ENCODE measurements at places on chromosomes 3 and 15. TPM values are rescaled to one million over a fixed set of nuclear protein-coding genes. Genes with fewer than 3 reads are reported as not detected.

DNA sequence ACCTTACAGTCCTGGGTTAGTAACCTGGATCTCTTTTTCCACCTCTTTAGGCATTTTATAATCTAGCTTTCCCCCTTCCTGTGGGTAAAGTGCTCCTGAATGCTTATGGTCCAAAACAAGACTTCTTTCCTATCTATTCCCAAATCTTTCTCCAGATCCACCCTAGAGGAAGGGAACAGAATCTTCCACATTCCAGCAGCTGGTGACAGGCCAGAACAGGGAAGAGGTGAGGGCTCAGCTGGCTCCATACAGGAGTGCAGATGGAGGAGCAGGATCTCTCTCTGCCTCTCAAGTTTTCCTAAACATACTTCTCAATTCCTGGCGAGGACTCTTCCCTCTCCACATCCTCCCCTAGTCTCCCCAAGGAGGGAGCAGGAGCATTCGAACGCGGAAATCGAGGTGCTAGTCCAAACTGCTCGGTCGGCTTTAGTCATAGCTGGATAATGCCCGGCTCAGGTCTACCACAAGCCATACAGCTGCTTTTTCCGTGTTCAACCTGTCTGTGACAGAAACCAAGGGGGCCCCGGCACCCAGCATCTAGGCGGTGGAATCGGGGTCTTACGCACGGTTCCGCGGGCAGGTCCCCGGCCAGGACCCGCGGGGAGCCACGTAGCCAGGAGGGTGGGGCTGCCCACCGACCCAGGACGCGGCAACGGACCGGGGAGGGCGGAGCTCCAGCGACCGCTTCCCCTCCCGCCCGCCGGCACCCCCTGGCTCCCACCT lies 4.0 kb downstream of the RASSF1 start:
- DNase-seq = no peak

SLC24A5 gene
- total RNA-seq = not detected

DNA sequence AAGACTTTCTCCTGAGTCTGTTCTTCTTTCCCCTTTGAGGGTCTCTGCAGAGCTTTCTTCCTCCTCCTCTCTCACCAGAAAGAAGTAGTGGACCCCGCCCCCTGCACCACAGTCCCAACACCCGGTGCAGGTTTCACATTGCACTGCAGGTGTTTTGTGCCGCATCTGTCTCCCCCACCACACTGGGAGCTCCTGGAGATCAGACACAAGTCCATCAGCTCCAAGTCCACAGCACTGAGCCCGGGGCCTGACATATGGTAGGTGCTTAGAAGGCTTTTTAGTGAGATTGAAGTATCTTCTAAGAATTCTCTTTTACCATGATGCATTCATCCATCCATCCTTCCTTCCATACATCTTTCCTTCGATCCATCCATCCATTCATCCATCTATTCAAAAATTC lies 9.8 kb downstream of the STRA6 start:
- DNase-seq = no peak

DNA sequence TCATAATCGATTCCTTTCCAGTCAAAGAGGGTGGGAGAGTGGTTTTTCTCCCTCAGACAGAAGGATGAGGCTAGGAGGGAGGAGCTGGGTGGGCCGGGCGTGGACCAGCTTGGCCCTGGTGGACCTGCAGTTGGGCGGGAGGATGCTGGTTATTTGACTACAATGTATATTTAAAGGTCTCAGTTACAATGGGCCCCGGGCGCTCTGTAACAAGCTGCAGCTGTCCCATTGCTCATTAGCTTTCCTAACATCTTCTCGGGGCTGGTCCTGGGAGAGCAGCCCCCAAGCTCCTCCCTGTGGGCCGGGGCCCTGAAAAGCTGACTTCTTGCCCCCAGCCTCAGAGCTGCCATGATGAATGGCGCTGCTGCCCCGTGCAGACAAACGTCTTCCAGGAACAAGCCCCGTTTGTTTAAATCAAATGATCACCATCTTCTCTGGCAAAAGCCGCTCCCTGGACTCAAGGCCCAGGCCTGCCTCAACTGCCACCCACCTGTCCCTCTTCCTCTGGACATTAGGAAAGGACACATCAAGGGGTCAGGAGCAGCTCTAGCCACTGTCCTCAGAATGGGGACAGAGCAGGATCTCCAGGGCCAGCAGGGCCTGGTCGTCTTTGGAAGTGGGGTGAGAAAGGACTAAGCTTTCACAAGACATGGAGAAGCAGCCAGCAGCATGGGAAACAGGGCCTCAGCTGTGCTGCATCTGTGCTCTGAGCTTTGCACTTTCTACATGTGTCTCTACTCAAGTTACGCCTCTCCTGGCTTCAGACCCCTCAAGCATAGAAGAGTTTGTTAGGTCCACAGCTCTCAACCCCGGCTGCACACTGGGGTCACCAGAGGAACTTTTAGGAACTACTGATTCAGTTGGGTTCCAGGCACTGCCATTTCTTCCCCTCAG lies 38.6 kb downstream of the MAGEF1 start:
- no peak for DNase-seq

GMPPB gene
- total RNA-seq = 38.0 TPM

GRCh38 chr15:56017920-56018319 lies 24.5 kb upstream of the NEDD4 start:
- no peak for DNase-seq

DNA sequence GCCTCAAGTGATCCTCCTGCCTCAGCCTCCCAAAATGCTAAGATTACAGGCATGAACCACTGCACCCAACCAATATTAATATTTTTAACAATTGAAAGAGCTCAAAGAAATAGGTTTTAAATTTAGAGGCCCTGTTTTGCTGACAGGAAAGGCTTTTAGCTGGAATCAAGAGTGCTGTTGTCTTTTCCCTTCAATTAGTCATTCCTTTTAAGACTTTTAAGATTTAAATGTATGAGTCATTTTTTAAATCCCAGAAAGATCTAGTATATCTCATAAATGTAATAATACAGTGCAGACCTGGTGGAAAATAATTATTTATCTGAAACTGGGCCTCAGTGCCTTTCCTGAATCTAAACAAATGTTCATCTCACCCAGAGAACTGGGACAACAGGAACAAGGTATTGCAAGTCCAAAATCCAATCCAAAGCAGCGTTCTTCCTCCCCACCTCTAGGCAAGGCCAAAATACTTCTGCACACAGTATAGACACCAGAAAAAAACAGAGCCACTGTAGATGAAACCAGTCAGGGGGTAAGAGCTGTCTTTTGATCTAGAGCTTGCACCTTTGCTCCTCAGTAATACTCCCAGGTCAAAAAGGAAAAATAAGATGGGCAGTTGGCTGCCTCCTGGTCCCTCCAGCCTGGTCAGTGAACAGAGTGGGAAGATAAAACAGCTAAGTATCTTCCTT lies 14.4 kb downstream of the AGTR1 start:
- peak; percentile 48 for DNase-seq

LINS1 gene
- total RNA-seq = 4.2 TPM

DNA sequence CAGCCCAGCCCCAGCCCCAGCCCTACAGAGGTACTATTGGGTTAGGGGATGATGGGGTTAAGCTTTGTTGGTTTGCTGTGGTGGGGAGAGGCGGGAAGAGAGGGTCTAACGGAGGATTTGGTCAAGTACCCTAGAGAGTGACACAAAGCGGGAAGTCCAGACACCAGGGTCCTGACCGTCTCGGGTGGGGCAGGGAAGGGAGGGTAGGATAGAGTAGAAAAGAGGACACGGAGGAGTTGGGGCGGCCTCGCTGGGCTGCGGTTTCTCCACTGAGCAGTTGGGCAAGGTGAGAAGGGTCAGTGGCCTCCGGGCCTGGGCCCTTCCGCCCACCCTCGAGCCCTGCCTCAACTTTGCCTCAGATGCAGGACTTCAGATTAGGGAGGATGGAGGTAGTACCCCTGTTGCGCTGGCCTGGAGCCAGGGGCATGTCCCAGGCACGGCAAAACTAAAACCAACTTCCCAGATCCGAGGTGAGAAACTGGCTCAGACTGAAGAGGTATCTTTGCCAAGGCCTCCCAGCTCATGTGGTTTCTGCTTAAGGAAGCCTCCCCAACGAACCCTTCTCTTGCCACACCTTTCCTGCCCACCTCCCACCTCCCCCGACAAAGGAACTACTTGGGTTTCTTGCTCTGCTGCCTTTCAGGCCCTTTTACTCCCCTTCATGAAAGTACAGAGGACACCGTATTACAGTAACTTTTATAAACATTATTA lies 551 bp downstream of the PML start:
- DNase-seq = peak; percentile 64

C2CD4A gene
- total RNA-seq = 0.50 TPM

- DNase-seq = no peak
These were observed 617.0 kb downstream of the PYDC2 start for GRCh38 chr3:192077795-192078497.

- no peak for DNase-seq
These were observed 4.0 kb upstream of the DZIP1L start for GRCh38 chr3:138119423-138119766.

DNA sequence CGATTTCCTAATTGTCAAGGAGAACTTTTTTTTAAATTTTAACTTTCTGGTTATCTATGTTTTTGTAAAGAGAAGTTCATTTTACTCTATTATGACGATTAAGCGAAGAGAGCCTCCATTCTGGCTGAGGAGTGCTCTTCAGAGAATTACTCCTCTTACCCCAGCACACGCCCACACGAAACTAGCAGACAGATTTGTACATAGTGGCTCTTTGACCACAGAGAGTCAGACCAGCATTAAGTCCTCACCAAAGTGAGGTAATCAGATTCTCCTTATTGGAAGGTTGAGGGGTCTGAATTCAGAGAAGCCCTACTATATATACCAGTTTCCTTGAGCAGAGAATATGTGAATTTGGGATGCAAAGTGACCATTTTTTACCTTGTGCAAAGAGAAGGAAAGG lies 204.8 kb upstream of the TSC22D2 start:
- DNase-seq = no peak

DNA sequence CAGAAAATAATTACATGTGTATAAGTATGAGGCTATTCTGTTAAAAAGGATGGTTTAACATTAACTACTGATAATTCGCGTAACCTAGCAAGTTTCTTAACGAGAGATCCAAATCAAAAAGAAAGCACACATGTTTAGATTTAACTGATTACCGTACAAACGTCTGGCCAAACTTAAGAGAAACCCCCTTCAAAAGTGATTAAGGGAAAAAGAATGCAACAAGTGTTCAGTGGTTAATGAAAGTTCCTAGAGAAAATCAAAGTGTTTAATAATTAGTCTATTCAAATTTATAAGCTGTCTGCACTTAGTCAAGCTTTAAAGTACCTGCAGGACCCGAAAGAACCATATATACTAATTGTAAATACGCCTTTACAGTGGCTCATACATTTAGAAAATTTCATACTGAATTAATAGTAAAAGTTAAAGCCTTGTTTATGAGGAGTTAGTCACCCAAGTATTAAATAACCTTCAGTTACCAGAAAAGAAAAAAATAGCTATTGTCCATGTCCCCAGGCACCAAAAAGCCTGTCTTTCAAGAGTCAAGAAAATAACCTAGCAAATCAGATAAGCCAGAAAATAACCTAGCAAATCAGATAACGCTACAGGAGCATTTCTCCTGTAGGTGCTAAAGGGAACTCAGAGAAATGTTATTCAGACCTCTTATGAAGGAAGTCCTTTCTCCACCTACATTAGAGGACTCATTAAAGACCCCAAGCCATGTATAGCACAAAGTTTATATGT lies 34.6 kb downstream of the ZNF589 start:
- no peak for DNase-seq

DNA sequence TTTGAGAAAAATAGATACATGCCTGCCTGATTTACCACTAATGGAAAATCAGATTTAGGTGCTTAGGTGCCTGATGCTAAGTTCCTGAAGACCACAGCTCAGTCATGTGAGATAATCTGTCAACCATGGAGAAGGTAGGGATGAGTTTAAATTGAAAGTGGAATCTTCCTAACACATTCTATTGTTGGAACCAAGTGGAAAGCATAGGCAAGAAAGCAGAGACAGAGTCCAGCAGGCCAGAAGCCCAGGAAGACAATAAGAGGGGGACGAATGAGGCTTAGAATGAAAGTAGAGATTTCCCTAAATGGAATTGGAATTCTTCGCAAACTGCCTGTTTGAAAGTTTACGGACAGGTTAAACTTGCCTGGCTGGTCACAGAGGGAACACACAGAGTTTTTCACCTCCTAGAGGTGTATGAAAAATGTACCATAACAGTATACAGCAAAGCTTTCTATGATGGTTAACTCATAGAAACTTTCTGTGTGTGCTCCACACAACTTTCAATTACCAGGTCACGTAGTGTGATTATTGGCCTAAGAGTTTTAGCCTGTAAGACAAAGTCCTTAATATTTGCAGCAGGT lies 453.8 kb upstream of the KCNMB2 start:
- DNase-seq = no peak

DNA sequence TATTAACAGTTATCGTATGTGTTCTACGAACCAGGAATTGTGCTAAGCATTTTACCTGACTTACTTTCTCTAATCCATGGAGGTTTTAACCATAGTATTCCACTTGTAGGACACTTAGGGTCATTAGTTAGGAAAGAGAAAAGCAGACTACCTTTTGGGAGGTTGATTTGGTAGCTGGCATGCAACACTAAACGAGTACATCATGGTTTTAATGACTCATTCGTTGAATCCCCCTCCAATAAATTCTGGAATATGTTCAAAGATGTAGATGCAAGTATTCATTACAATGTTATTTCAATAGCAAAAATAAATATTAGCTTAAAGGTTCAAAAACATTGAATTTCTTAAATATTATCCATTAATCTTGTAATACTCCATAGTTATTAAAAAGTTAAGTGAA lies 162.5 kb downstream of the FMN1 start:
- no peak for DNase-seq

STRA6 gene
- total RNA-seq = not detected

PIF1 gene
- 0.93 TPM for total RNA-seq

GRCh38 chr15:44535523-44536301 lies 1.2 kb upstream of the EIF3J start:
- no peak for DNase-seq

- no peak for DNase-seq
These were observed 332.2 kb downstream of the LPP start for GRCh38 chr3:188486126-188486525.

- DNase-seq = no peak
These were observed 41.2 kb downstream of the HES1 start for GRCh38 chr3:194177141-194177540.

GRCh38 chr3:108178676-108179075 lies 43.5 kb downstream of the IFT57 start:
- DNase-seq = no peak

CEMIP gene
- total RNA-seq = 0.50 TPM

DNA sequence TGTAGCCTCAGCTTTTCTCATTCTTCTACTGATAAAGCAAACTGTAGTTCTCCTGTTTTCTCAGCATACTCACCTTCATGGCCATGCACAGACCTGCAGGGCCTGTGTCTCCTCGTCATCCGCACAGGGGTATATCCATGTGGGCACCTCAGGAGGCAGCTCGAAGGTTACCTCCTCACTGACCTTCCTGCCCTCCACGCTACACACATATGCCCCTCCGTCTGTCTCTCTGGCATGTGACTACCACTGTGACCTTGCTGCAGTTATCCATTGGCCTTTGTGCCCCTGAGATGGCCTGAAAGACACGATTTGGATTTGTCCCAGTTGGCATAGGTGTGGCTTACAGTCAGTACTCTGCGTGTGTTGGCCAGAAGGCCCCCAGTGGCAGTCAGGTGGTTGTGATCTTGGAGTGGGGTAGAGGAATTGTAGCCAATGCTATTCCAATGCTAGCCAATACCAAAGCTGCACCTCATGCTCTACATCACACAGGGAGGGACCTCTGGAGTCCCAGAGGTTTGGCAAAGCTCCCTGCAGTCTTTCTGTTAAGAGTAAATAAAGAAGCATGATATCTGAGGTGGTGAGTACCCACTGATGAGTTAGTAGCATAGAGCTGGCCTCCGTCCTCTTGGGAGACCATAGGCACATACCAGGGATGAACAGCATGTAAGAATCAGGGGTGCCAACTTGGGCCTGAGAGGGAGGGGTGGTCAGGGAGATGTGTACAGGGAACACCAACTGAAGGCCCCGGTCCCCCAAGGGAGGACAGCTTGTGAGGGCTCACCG lies 143.4 kb downstream of the EEFSEC start:
- DNase-seq = peak; percentile 37

GRCh38 chr3:122576174-122576940 lies 1.1 kb upstream of the PARP15 start:
- DNase-seq = no peak
